ENCODE measurements at places on chromosomes 11 and 22.

DNA sequence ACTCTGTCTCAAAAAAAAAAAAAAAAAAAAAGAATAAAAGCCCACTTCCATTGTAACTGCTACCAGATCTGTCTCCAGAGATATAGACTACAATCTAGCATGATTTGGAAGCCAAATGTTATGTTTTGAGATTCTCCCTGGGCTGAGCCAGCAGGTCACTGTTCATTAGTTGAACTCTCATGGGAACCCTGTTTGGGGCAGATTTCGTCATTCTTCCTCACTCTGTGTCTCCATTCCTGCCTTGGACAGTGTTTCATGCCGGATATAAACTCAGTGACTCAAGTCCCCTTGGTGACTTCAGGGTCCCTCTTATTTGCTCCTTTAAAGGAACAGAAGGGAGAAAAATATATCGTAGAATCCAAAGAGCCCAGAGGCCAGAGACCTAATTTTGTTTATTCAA, 378.1 kb downstream of the LARGE1 start:
- DNase-seq: no peak

DNA sequence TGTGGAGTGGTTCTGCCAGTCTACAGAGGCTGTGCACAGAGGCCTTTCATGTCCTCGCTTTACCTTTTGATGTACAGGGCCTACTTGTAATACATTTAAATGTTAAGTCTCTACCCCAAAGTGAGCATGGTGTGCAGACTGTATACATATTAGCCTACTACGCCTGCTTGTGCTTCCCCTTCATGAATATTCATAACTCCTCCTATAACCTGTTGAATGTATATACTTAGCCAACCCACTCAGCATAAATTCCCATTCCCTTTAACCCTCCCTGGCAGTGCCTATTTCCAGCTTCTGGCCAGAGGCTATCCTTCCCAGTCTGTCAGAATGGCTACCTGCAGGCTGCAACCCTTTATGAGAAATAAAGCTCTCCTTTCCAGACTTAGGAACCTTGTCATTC, 116.1 kb downstream of the WNT11 start:
- DNase-seq: no peak

- no peak for DNase-seq
Observed at GRCh38 chr22:30390974-30391691, 3.9 kb upstream of the RNF215 start.

- no peak for DNase-seq
Observed at GRCh38 chr22:45007391-45008185, 2.2 kb downstream of the PHF21B start.

GRCh38 chr11:1534682-1535081, 37.4 kb downstream of the DUSP8 start:
- no peak for DNase-seq

DNA sequence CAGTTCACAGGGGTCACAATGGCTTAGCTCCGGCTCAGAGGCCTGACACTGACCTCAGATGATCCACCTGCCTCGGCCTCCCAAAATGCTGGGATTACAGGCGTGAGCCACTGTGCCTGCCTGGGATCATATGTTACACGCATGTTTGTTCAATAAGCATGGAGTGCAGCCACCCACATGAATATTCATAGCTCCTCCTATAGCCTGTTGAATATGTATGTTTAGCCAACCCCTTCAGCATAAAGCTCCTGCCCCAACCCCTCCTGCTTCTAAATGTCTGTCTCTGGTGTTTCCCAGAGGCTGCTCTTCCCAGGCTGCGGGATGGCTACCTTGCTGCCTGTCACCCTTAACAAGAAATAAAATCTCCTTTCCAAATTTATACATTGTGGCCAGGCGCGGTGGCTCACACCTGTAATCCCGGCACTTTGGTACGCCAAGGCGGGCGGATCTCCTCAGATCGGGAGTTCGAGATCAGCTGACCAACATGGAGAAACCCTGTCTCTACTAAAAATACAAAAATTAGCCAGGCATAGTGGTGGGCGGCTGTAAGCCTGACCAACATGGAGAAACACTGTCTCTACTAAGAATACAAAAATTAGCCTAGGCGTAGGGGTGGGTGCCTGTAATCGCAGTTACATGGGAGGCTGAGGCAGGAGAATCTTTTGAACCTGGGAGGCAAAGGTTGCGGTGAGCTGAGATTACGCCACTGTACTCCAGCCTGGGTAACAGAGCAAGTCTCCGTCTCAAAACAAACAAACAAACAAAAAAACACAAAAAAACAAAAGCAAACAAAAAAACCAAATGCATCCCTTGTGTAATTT, 1.1 kb upstream of the APOBEC3F start:
- no peak for DNase-seq

DNA sequence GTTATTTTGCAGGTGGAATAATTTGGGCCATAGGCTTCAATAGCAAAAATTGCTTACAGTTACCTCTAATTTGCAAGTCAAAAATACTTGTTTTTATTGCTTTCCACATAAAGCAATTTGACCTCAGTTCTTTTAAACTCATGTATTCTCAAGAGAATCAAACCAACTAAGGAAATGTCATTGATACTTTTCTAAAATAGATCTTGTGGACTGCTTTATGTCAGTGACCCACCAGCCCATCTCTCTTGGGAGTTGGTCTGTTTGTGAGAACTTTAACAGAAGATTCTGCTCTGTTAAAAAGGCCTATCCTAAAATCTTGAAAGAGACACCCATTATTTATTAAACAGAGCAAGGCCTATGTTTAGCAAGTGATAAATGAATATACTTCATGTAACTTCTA, 75.2 kb downstream of the DDIAS start:
- DNase-seq: no peak

DNA sequence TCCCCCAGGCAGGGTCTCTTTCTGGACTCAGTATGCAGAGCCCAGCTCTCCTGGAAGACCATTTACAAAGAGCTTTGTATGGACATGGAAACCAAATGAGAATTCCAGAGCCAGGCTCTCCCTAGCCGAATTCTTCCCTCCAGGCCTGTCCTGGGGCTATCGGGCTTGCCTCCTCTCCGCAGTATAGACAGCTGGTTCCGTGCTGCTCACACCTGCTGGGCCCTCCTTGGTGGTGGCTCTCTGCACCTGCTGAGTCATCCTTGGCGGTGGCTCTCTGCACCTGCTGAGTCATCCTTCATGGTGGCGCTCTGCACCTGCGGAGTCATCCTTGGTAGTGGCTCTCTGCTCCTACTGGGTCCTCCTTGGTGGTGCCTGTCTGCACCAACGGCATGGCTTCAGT, 743.5 kb downstream of the BRD1 start:
- no peak for DNase-seq

Data from kidney epithelial cell (primary cell).